ENCODE measurements at places on chromosomes 3 and 15.

DNA sequence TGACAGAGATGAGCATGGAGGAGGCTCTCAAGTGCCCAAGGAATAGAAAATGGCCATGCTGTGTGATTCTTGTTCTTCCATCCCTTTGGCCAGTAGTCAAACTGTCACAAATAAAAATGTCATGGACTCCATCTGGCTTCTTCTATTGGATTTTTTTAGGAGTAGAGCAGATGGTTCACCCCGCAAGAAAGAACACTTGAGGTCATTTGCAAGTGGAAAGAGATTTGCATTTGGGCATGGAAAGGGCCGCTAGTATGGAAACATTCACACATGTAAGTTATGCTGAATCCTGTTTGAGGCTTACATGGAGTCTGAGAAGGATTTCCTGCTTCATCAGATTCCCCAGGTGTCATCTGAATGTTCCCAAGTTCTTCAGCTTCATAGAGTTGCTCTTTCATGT lies 53.1 kb upstream of the CFAP161 start:
- no peak for DNase-seq

DNA sequence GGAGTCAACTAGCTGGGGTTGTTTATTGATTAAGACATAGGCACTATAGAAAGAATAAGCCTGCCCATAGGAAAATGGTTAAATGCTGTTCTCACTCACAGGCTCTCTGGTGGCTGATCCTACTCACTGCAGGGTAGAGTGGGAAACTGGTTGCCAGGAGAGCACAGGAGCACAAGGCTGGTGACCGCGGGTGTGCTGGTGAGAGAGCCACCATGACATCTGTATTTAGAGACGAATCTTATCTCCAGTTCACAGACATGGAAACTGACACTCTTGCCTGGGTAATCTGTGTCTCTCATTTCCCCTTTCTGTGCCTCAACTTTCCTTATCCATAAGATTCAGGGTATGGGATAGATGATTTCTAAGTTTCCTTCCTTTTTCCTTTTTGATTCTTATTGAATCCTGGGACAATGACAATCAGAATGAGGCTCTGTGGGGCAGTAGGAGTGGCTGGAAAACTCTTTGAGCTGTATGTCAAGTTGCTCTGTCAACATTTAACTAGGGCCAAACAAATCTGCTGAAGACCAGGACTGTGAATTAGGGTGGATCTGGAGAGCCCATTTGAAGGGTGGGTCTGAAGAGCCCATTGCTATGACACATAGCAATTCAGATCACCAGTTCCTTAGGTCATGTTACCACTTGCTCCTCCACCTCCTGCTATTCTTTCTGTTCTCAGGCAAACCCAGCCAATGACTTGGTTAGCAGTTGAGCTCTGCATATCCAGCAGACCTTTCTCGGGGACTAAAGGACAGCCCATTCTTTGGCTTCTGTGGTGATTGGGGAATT lies 286.1 kb upstream of the TBL1XR1 start:
- DNase-seq, result no peak

GRCh38 chr15:92118162-92118935 lies 264.8 kb downstream of the SLCO3A1 start:
- no peak for DNase-seq

DNA sequence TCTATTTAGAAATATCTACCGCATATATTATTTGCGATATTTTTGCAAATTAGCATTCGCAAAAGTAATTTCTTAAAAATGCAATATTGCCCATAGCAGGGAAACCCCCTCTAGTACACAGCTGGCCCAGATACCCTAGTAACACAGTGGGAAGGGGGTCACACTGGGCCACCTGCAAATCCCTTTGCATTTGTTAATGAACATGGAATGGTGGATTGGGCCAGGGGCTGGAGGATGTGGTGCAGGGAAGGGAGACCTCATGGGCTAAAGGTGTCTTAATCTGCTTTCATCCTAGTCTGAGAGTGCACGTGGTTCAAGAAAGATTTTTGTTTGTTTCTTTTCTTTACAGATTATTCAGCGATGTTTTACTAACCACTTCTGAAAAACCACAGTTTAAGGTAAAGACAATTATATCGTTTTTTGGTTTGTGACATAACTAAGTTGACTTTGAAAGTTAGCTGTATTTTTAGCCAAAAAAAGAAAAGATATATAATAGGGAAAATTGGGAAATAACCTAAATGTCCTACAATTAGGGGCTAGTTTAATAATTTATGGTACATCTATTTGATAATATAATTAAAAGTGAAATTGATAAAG lies 30.0 kb downstream of the PDHB start:
- DNase-seq, result no peak

DNA sequence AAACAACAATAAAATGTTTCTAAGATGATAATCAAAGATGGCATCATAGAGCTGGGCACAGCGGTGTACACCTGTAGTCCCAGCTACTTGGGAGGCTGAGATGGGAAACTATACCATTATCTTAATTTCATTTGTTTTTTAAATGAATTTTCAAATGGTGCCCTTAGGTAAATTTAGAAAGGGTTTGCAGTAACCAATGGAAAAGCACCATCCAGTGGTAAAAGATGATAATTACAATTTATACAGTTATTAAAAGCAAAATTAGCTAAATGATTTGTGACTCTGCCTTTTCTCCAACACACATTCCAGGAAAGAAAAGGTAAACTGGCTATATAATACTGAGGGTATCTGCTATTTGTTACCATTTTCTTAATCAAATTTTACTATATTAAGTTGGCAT lies 14.4 kb upstream of the ANKRD28 start:
- peak; percentile 25 for DNase-seq

DNA sequence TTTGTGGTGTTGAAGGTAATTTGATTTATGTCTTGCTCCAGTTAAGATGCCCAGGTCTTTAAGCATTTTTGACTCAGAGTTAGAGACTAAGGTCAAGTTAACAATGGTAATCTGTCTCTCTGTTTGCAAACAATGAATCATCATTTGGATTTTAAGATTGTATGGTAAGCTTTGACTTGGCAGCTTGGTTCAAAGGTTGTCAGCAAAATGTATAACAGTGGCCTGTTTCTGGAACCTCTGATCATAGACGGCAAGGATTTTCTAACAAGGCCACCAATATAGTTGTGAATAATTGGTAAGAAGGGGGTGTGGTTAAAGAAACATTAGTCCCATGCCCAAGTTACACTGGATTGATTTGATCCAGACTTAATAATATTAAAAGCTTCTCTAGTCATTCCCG lies 775.2 kb upstream of the GOLIM4 start:
- DNase-seq, result no peak

GRCh38 chr15:70376929-70377691 lies 279.4 kb upstream of the TLE3 start:
- peak; percentile 36 for DNase-seq

- no peak for DNase-seq
Observed at GRCh38 chr15:51678096-51678495, 3.2 kb upstream of the SCG3 start.

DNA sequence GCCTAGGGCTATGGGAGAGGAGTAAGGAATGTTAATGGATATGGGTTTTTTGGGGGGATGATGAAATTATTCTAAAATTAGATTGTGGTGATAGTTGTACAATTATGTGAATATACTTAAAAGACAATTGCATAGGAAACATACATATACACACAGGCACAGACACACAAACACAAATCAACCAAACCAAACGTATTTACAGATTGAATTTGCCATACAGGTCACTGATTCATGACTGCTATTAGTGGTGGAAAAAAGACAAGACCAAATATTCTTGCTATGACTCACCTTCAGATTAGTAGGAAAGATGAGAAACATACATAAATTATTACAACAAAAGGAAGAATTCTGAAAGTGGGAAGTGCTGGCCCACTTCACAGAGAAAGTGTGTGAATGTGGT lies 85.3 kb downstream of the C3orf38 start:
- no peak for DNase-seq

GRCh38 chr15:73081321-73081958 lies 29.2 kb downstream of the NEO1 start:
- peak; percentile 59 for DNase-seq

DNA sequence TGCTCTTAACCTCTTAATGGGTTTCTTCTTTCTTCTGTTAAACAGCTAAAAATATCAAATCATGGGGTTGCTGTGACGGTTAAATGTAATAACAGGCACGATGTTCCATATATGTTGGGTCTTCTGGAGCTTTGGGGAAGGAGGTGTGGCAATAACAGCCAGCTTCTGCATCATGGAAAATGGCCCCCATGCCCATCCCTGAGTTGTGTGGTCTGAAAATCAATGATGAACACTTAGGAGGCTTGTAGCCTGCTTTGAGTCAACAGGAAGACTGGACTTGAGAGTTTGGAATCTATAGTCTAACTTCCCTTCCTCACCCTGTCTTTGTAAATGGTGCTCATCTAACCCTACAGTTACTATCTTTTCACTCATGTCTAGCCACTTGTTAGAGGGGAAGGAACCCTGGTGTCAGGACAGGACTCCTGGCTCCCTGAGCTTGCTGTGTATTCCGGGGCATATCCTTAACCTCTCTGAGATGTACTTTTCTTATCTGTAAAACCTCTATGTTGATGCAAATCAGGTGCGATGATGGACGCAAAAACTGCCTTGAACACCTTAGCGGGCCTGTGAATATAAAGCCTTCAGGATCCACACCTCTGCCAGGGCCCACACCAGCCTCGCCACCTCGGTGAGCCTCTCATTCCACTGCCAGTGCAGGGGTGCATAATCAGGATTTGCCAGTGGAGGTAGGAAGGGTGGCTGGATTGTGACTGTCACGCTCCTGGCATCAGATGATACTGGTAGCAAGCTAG lies 27.5 kb downstream of the SMAD3 start:
- no peak for DNase-seq

GRCh38 chr3:105700575-105700974 lies 168.2 kb downstream of the CBLB start:
- DNase-seq, result no peak

- peak; percentile 10 for DNase-seq
Observed at GRCh38 chr15:29570121-29570947, 251.9 kb downstream of the TJP1 start.

DNA sequence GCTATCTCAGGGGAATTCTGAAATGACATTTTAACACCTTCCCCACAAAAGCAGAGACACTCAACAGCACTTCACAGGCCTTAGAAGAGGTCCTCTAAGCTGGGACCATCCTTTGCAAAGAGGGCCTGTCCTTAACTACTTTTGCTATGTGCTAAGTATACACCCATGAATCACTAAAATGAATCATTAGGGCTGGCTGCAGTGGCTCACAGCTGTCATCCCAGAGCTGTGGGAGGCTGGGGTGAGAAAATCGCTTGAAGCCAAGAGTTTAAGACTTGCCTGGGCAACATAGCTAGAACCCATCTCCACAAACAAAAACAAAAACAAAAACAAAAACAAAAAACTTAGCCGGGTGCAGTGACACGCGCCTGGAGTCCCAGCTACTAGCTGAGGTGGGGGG lies 53.9 kb upstream of the MELTF start:
- no peak for DNase-seq

DNA sequence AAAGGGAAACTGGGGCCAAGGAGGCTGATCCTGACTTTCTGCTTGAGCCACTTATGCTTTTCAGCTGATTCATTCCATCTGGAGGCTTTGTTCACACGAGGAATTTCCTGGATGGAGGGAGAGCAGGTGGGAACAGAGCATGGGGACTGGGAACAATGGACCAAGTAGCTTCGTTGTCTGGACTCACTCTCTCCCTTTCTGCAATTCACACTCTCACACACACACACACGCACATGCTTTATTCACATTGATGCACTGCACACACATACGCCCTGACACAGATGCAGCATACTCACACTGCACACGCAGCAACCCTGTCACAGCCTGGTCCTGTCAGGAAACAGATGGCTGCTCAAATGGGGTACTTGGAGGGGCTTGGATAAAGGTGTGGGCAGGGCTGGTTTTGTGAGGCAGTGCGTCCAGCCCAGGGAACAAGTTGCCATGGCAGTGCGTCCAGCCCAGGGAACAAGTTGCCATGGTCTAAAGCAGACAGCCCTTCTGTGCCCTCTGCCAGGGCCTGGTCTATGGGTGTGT lies 19.8 kb upstream of the CHCHD6 start:
- no peak for DNase-seq

- DNase-seq, result no peak
Observed at GRCh38 chr3:98359993-98360675, 6.5 kb downstream of the OR5K4 start.

Measured in midbrain (tissue), 1 donor.